ENCODE measurements at places on chromosomes 5 and 9.

DNA sequence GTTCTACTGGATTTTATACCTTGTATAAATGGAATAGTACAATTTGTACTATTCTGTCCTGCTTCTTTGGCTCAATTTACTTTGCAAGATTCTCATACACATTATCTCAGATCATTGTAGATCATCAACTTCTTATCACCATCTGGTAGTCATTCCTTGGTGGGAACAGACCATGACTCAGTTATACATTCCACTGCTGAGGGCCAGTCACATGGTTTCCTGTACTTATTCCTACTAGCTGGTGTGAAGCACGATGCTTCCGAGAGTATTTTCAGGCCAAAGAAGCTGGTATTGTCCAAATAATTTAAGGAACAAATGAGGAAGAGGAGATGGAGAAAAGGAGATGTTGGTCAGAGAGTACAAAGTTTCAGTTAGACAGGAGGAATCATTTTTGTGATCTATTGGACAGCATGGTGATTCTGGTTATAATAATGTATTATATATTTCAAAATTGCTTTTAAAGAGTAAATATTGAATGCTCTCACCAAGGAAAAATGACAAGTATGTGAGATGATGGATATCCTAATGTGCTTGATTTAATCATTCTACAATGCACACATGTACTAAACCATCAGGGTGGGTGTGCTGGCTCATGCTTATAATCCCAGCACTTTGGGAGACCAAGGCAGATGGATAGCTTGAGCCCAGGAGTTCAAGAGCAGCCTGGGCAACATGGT lies 124.1 kb downstream of the SYK start:
- DNase-seq = no peak

DNA sequence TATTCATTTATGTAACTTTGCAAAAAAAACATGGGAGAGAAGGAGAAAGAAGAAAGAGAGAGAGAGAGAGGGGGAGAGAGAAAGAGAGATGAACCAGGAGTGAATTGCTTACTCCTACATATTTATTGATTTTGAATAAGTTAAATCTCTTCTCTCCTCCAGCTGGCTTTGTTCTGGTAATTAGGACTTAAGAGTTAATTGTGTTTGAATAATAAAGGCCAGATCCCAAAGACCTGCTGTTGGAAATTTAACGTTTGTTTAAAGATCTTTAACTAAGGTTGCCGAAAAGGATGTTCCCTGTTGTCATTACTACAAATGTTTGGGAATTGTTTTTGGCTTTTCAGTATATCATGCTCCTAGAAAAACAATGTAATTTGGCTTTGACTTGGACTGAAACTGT lies 473.0 kb downstream of the TUSC1 start:
- DNase-seq = no peak

DNA sequence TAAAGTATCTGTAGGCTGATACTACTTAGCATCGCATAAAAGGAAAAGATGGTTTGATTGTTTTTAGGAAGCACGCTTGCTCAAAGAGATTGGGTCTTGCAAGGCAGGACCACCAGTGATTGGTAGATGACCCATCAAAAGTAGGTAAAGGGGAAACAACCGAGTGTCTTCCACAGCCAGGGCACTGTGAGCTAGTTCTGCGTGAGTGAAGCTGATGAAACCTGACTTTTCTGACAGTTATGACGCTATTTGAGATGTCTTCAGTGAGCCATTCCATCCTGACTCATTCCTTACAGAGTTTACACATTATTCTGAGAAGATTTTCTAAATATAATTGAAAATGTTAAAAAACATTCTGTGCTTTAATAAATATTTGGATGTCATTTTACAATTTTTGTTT lies 49.7 kb downstream of the BASP1 start:
- no peak for DNase-seq

DNA sequence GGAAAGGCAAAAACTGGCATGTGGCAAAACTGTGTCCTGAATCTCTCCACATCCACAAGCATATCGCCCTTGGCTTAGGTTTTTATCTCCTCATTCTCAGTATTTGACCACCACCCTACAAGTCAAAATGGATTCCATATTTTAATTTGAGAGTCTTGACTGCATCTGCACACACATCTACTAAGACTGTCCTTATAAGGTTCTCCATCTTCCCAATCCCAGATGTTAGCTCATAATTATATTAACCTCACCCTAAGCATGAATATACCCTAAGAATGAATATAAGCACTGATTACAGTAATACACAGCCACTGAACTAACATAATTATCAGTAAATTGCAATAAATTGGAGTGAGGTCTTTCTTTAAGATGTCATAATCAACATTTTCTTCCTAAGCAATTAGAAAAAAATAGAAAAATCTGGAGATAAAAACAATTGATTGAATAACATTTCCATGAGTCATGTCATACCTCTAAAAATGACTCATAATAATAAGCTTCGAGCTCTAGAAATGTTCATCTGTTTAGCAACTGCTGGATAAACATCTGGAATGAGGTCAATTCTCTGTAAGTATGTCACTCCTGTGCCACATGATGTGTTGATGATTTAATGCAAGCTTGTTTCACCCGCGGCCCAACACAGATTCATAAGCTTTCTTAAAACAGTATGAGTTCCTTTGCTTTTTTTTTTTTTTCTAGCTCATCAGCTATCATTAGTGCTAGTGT lies 39.9 kb upstream of the PAM start:
- DNase-seq = no peak

GRCh38 chr9:95764533-95765319 lies 110.8 kb upstream of the ERCC6L2 start:
- DNase-seq = no peak

- DNase-seq = no peak
These were observed 41.0 kb upstream of the ANGPTL2 start for GRCh38 chr9:127163409-127163808.

DNA sequence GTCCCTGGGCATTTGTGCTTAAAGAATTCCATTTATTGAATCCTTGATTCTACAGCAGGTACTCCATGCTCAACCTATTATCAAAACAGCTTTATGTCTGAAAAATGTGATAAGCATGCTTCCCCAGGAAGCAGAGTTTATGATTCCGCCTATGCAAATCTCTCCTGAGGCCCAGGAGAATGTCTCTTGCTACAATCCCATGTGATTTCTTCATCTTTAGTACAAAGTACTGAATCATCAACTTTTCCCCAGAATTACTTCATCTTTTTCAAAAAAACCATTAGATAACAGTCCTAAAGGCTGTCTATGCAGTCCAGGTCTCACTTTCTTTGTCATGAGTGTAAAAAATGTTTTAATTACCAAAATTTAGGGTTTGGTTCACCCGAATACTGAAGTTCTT lies 130.2 kb upstream of the ADAMTSL1 start:
- no peak for DNase-seq

DNA sequence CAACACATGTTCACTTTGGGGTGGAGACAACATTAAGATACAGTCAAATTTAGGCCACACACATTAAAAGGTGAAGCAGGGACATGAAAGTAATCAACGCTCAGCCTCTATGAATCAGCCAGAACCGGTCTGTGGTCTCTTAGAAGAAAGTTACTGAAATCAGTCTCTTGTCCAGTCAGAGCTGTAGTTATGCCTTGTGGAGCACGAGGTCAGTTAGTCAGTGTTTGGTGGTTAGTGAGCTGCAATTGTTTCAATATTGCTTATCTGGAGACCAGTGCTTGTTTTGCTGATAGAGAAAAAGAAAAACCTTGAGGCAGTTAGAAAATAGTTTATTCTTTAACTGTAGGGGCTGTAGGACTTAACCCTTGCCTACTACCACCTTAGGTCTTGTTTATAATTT lies 157.8 kb upstream of the RASEF start:
- no peak for DNase-seq

GRCh38 chr5:173855162-173855994 lies 32.8 kb upstream of the CPEB4 start:
- DNase-seq = no peak

DNA sequence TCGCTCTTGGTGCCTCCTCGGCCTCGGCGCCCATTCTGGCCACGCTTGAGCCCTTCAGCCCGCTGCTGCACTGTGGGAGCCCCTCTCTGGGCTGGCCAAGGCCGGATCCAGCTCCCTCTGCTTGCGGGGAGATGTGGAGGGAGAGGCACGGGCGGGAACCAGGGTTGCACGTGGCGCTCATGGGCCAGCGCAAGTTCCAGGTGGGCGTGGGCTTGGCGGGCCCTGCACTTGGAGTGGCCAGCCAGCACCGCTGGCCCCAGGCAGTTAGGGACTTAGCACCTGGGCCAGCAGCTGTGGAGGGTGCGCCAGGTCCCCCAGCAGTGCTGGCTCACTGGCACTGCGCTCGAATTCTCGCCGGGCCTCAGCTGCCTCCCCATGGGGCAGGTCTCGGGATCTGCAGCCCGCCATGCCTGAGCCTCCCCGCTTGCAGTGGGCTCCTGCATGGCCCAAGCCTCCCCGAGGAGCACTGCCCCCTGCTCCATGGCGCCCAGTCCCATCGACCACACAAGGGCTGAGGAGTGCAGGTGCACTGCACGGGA lies 106.4 kb downstream of the SMC2 start:
- DNase-seq = no peak

GRCh38 chr9:131721076-131721475 lies 18.8 kb downstream of the RAPGEF1 start:
- no peak for DNase-seq

DNA sequence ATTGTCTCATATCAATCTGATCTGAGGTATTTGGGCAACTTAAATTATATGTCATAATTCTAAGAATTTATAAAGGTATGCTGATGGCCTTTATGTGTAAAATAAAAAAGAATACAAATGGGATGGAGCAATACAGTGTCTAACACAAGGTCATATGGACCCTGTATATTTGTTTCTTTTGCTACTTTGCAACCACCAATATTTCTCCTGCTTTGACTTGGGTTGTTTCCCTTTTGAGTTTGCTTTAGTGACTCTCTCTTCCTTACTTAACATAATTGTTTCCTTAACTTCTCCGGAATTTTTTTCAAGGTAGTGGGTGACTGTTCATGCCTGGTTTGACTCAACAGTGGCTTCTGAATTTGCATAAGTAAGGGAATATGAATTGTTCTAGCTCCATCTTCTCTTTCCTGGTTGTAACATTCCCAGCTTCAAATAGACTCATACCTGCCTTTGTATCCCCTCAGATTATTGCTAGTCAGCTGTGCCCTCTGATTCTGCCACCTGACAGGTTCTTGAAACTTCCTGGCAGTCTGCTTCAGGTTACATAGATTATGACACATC lies 30.2 kb upstream of the ANXA1 start:
- DNase-seq = no peak

- peak; percentile 81 for DNase-seq
These were observed 558 bp downstream of the SHROOM1 start for GRCh38 chr5:132829742-132830435.

All from suprapubic skin (tissue), 4 donors.